ENCODE measurements at places on chromosomes 16 and 17. TPM values are rescaled to one million over a fixed set of nuclear protein-coding genes. Genes with fewer than 3 reads are reported as not detected.

The CLEC19A gene
- not detected for total RNA-seq

The NT5M gene
- total RNA-seq = 2.5 TPM

The KCNAB3 gene
- total RNA-seq = 1.2 TPM

The NPIPA5 gene
- total RNA-seq = 2.1 TPM

The B4GALNT2 gene
- not detected for total RNA-seq

The NEUROD2 gene
- total RNA-seq = not detected

The MEIOC gene
- total RNA-seq = under 0.01 TPM

The SLC9A5 gene
- 0.89 TPM for total RNA-seq

The LGALS9B gene
- total RNA-seq = not detected

The POLG2 gene
- 6.7 TPM for total RNA-seq

The MSI2 gene
- total RNA-seq = 6.4 TPM

The SLFN12L gene
- under 0.01 TPM for total RNA-seq

The ST6GALNAC1 gene
- total RNA-seq = not detected

The KIFC3 gene
- 28.1 TPM for total RNA-seq

The CYGB gene
- 16.1 TPM for total RNA-seq

The DHRS7C gene
- total RNA-seq = not detected

The ABCA6 gene
- total RNA-seq = 0.84 TPM

The ANKFY1 gene
- total RNA-seq = 13.1 TPM

The PRCD gene
- total RNA-seq = 2.2 TPM

The ALOX12 gene
- total RNA-seq = under 0.01 TPM

The CCL18 gene
- total RNA-seq = not detected

The USP22 gene
- 148 TPM for total RNA-seq

The KRT23 gene
- under 0.01 TPM for total RNA-seq

The TMC7 gene
- total RNA-seq = 0.34 TPM

The FBXW10 gene
- total RNA-seq = not detected

The SALL1 gene
- total RNA-seq = 0.17 TPM

The CCL14 gene
- total RNA-seq = not detected

The CDK5R1 gene
- 1.6 TPM for total RNA-seq

The NPW gene
- 1.6 TPM for total RNA-seq

The GRAPL gene
- total RNA-seq = 1.5 TPM

The HOXB7 gene
- total RNA-seq = 11.9 TPM

The CCDC154 gene
- total RNA-seq = under 0.01 TPM
